ENCODE measurements at places on chromosomes 4 and X.

DNA sequence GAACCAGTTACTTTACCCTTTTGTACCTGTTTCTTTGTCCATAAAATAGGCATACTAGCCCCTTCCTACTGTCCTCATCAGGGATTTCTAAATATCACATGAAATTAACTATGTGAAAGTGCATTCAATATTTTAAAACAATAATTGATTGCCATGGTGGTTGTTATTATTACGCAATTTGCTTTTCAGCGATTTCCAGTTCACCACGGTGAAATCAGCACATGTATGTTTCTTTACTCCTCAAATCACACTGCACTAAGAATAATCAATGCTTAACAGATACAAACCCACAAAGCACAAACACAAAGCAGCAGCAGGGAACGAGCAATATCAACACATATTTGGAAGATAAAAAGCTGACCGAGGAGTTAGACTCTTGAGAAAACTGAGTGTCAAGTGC is 371.3 kb upstream of the NOCT start:
- no peak for DNase-seq

GRCh38 chr4:8291036-8291682 is 21.6 kb downstream of the HTRA3 start:
- DNase-seq = no peak

DNA sequence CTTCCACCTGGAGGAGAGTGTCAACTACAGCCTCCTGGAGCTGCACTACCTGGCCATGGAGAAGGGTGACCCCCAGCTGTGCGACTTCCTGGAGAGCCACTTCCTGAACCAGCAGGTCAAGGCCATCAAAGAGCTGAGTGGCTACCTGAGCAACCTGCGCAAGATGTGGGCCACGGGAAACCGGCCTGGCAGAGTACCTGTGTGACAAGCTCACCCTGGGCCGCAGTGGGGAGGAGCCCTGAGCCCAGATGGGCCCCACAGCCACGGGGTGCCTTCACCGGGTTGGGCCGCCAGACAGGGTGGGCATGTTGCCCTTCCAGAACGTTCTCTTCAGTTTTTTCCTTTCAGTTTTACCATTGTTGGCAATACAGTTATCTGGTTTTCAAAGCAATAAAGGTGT is 15.2 kb upstream of the FAM47A start:
- no peak for DNase-seq

- DNase-seq = no peak
These were observed 51.9 kb downstream of the ATP10D start for GRCh38 chr4:47536966-47537365.

DNA sequence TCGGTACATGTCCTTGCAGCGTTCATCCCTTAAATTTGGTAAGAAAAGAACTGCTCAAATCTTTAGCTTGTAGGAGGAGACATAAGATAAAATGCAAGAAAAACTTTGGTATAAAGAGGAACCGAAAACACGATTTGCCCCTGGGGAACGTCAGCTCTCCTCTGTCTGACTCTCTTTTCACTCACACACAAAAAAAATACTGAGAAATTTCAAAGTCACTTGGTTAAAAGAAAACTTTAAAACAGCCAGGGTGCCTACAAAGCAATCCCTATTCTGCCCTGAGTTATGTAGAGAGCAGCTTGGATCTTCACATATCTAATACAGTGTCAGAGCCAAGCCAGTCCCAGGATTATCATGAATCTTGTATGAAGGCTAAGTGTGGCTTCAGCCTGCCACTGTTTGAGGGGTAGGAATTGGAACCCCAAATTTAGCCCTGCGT is 248.5 kb upstream of the CXXC4 start:
- DNase-seq = no peak

DNA sequence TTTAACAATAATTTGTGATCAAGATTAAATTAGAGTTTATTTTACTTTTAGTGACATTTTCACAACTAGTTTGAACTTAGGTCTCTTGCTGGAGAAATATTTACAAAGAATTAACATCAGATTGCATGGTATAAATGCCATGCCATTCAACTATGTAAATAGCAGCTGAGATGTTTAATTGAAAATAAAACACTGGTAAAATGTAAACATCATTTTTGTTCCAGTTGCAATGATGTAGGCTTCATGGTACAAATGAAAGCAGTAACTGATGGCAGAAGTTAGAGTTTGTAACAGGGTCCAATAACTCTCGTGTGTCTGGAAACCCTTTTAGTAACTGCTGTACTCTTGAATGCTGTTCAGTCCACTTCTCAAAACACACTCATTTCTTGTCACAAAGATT is 43.7 kb upstream of the HAND2 start:
- no peak for DNase-seq

DNA sequence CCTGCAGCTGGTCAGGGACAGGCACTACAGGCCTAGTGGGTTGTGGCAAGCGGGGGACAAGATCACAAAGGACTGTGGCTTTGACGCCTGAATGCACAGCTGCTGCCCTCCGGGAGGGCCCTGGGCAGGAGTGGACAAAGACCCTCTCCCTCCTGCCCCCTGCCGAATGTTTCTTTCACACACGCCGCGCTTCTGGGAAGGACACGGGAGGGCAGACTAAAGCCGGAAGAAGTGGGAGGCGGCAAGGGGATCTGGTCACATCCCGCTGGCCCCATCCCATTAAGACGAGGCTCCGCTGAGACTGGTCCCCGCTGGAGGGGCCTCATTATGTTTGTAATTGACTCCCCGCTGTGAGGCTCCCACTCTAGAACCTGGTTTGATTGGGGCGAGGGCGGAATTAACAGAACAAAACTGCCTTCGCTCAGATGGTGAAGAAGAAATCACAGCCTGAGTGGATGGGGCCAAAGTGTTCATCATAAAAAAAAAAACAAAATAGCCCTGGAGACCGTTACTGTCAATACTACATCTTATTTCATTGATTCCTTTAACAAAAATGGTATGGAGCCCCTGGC is 37.8 kb upstream of the PSAPL1 start:
- DNase-seq = no peak

DNA sequence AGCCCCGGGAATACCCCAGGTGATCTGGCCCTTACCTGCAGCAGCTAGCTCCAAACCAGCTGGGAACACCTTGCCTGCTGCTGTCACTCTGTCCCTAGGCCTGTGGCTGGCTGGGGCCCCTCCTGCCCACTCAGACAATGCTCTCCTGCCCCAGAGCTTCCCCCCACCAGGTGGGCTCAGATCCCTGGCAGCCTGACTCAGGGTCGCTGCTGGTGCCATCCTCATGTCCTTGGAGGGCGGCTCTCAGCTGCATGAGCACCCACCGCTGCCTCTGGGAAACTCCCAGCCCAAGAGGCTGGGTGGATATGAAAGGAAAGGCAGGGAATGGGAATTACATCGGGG is 15.8 kb downstream of the C4orf50 start:
- no peak for DNase-seq
